ENCODE measurements at places on chromosomes 13 and 19.

- DNase-seq, result no peak
Observed at GRCh38 chr19:13228561-13228960, 78.3 kb downstream of the IER2 start.

GRCh38 chr13:104295537-104295936, 1229.3 kb upstream of the SLC10A2 start:
- DNase-seq, result no peak

GRCh38 chr13:57640607-57641006, 9.1 kb downstream of the PCDH17 start:
- DNase-seq, result no peak

GRCh38 chr13:39530916-39531315, 72.1 kb downstream of the LHFPL6 start:
- no peak for DNase-seq

DNA sequence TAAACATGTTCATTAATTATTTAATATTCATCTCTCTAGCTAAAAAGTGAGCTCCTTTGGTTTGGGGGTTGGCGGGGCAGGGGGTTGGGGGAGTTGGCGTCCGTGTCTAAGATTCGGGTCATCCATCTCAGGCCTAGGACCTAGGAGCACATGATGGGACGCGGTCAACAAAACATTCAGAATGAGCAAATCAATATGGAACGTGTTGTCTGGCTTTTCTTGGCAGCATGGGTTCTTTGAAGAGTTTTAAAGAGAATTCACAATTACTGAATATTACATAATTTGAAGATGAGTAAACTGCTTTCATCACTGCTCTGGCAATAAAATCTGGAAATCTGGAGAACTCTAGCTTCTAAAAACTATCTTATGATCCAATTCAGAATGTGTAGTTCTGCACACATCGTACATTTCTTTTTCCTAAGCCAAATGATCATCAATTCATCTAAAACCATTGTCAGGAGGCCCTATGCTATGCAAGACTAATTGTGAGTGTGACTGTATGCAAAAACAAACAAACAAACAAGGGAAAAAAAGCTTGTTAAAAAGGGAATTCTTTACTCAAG, 5.4 kb upstream of the ARGLU1 start:
- DNase-seq, result no peak

- no peak for DNase-seq
Observed at GRCh38 chr13:114015111-114015968, 41.5 kb upstream of the C13orf46 start.

All from GM12892 (cell line).